ENCODE measurements at places on chromosomes 16 and 17.

DNA sequence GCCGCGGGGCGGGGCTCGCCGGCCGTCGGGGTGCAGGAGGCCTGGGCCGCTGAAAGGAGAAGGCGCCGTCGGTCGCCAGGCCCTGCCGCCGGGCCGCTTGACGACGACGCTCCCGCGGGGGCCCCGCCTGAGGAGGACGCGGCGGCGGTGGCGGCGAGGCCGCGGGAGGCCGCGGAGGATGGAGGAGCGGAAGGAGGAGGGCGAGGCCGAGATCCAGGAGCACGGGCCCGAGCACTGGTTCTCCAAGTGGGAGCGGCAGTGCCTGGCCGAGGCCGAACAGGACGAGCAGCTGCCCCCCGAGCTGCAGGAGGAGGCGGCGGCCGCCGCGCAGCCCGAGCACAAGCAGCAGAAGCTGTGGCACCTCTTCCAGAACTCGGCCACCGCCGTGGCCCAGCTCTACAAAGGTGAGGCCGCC lies 430 bp downstream of the HAPSTR1 start:
- DNase-seq: no peak

- DNase-seq: no peak
Observed at GRCh38 chr16:62853887-62854286, 817.6 kb upstream of the CDH8 start.

GRCh38 chr17:73976147-73976546 lies 227.3 kb upstream of the RPL38 start:
- no peak for DNase-seq

DNA sequence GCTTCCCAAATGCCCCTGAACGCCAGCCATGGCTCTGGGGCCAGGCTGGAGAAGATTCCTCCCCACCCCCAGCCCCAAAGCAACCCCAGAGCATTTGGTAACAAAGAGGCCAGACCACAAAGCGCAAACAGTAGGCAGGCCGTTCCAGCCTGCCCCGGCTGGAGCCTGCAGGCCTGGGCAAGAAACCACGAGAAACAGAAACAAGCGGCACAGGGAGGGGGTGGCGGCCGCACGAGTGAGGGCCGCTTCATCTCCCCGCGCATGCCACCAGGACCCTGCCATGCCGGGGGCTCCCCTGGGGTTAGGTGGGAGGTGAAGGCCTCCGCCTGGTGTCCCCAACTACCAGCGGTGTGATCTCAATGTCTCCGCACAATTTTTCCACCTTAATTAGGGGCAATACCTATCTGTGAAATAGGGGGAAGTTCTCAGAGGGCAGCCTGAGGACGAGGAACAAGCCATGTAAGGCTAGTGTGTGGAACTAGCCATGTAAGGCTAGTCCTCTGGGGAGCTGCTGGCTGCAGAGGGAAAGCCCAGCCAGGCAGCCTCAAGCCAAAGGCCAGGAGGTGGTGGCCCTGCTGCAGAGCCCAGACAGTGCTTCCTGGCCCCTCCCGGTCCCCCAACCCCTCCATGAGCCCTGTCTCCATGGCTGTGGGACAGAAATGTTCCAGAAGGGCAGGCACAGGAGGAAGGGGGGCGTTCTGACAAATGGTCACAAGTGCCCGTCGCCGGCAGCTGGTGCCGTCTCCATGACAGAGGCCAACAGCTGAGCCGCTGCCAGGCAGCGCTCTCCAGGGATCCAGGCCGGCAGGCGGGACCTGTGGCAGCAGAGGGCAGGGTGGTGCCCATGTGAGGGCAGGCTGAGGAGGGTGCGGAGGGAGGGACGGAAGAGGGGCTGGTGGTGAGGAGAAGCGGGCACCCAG lies 14.5 kb upstream of the MTSS2 start:
- no peak for DNase-seq

DNA sequence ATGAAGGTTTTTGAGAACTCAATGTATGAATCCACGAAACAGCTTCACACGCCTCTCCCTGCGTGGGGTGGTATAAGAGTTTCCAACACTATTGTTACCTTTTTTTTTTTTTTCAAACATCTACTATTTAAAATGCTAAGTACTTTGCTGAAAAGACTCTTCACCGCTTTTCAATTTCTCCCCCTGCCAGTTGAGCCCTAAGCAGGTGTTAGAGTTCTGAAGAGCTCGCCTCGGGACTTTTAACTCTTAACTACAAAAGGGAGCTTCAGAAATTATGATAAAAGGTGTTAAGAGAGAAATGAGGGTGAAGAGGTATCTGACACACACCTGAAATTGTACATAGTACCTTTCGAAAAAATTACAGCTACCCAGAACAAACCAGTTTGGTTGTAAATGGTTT lies 20.9 kb upstream of the PSMD7 start:
- DNase-seq: no peak

GRCh38 chr16:77308163-77308561 lies 109.0 kb downstream of the SYCE1L start:
- no peak for DNase-seq

- DNase-seq: no peak
Observed at GRCh38 chr17:19747829-19748806, at the start of gene ALDH3A1. Gene ALDH3A1 (minus strand): TSS chr17:19748298. CDS start chr17:19745129, 3,169 bp downstream.

GRCh38 chr17:71681427-71682173 lies 439.2 kb upstream of the SOX9 start:
- no peak for DNase-seq
